ENCODE measurements at places on chromosomes 2 and 18.
A peak's percentile ranks its signal among the peaks of the same experiment; 100 is the strongest.

GRCh38 chr2:197072533-197072932, 146.0 kb upstream of the PGAP1 start:
- DNase-seq, result no peak

DNA sequence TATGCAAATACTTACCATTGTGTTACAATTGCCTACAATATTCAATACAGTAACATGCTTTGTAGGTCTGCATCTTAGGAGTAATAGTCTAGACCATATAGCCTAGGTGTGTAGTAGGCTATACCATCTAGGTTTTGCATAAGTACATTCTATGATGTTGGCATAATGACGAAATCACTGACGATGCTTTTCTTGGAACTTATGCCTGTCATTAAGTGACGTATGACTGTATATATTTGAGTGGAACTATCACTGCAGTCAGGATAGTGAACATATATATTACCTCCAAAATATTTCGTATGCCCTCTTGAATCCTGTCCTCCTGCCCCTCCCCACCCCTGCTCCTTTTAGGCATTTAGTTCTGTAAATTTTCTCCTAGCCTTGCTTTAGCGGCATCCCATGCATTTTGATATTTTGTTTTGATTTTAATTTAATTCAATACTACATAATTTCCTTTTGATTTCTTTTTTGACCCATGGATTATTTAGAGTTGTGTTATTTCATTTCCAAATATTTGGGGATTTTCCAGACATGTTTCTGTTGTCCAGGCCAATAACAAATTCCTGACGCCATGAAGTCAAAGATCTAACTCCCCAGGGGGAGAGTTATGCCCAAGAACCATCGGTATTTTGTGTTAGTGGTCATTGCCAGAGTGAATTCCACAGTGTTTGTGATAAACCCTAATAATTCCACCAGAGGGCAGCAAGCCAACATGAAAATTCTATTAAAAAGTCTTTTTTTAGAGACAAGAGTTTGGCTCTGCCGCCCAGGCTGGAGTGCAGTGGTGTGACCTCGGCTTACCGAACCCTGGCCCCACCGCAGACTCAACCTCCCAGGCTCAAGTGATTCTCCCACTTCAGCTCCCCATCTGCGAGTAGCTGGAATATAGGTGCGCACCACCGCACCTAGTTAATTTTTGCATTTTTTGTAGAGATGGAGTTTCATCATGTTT, 24.2 kb upstream of the CASP8 start:
- peak; percentile 59 for DNase-seq

- no peak for DNase-seq
Observed at GRCh38 chr18:64100116-64100922, 48.6 kb downstream of the LINC00305 start.

- peak; percentile 17 for DNase-seq
Observed at GRCh38 chr18:56083097-56083521, 495.1 kb upstream of the TCF4 start.

- DNase-seq, result no peak
Observed at GRCh38 chr2:239193401-239193811, 207.4 kb downstream of the HDAC4 start.

- DNase-seq, result no peak
Observed at GRCh38 chr18:7349181-7349837, 118.4 kb downstream of the LRRC30 start.

GRCh38 chr2:120989512-120990441, 254.1 kb downstream of the GLI2 start:
- DNase-seq, result no peak

GRCh38 chr2:130828461-130828860, 8.3 kb upstream of the ARHGEF4 start:
- no peak for DNase-seq

- DNase-seq, result no peak
Observed at GRCh38 chr2:10242998-10243925, 59.4 kb upstream of the HPCAL1 start.

- DNase-seq, result no peak
Observed at GRCh38 chr18:58603375-58604067, 25.4 kb downstream of the ALPK2 start.

GRCh38 chr2:70986499-70987189, 8.0 kb downstream of the TEX261 start:
- DNase-seq, result no peak

DNA sequence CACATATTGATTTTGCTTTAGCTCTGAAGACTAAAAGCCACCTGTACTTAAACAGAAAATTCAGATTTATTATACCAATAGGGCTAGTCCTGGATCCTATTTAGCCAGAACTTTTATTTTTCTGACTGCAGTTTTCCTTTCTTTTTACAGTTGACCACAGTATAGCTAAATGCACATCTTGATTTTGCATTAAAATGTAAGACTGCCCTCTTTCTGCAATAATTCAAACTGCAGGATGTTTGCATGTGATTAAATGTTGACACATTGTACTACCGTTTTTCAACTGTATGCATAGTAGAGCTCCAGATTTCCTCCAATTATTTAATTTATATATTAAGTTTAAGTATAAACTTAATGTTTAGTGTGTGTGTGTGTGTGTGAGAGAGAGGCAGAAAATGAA, 1262.9 kb downstream of the SUCLG1 start:
- DNase-seq, result no peak

DNA sequence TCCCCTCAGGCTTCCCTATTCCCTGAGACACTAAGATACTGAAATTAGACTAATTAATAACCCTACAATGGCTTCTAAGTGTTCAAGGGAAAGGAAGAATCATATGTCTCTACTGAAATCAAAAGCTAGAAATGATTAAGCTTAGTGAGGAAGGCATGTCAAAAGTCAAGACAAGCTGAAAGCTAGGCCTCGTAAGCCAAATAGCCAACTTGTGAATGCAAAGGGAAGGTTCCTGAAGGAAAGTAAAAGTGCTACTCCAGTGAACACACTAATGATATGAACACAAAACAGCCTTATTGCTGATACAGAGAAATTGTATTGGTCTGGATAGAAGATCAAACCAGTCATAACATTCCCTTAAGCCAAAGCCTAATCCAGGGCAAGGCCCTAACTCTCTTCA, 10.0 kb downstream of the ZC3H8 start:
- no peak for DNase-seq

- peak; percentile 59 for DNase-seq
Observed at GRCh38 chr2:46849721-46850556, 65.7 kb downstream of the MCFD2 start.

GRCh38 chr18:63523660-63524059, 18.5 kb upstream of the SERPINB12 start:
- DNase-seq, result no peak

- DNase-seq, result peak; percentile 71
Observed at GRCh38 chr2:237026981-237027711, 58.5 kb upstream of the COPS8 start.

GRCh38 chr18:79816981-79817606, 19.4 kb downstream of the KCNG2 start:
- no peak for DNase-seq

GRCh38 chr2:234792621-234793022, 159.2 kb upstream of the SH3BP4 start:
- no peak for DNase-seq

GRCh38 chr2:2524348-2524941, 193.4 kb upstream of the MYT1L start:
- DNase-seq, result no peak

- no peak for DNase-seq
Observed at GRCh38 chr2:202140522-202141252, 67.6 kb downstream of the KIAA2012 start.

GRCh38 chr2:227853765-227854271, 17.6 kb upstream of the DAW1 start:
- no peak for DNase-seq

DNA sequence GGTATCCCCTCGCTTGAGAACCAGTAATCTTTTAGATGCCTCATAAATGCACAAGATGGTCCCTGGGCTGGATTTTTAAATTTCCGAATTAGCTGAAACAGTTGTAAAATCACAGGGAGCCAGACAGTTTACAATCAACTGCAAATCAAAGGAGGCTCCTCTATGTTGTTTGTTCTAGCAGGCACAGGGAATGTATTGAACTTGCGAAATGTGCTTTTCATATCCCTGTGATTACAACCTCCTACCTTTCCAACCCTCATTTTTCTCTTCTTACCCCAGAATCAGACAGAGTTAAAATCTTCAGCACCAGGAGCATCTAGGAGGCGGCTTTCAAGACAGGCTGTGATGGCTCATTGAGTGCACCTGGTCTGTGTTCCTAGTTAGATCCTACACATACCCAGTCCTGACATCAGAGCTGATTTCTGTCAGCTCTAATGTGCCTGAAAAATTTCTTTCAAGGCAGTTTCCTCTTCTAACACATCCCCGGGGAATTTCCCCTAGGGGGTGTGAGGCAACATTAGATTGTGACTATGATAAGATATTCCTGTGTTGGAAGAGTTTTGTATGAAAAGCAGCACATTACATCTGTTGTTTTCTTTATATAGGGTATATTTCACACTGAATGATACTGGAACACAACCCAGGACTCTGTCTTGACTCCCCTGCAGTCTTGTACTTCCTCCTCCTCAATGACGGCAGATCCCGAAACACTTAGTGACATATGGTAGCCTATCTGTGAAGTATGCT, 17.9 kb upstream of the CAVIN2 start:
- no peak for DNase-seq

- no peak for DNase-seq
Observed at GRCh38 chr2:179655627-179656026, 205.8 kb downstream of the ZNF385B start.

Measured in colonic mucosa (tissue), 4 donors.